HT-29 (cell line): ENCODE measurements at places on chromosomes 12 and 14. TPM values are rescaled to one million over a fixed set of nuclear protein-coding genes. Genes with fewer than 3 reads are reported as not detected.

RND1 gene
- total RNA-seq, result 8.7 and 9.8 TPM in 2 replicates

OVCH1 gene
- not detected in 2 replicates for total RNA-seq

SRP54 gene
- 23.3 and 26.1 TPM in 2 replicates for total RNA-seq

RHOJ gene
- total RNA-seq, result not detected in 2 replicates

LRRC43 gene
- total RNA-seq, result not detected in 2 replicates

KITLG gene
- 37.8 and 42.1 TPM in 2 replicates for total RNA-seq

GALNT6 gene
- total RNA-seq, result 6.1 and 16.3 TPM in 2 replicates

ACSS3 gene
- not detected in 2 replicates for total RNA-seq

NTF3 gene
- total RNA-seq, result not detected in 2 replicates

KRT80 gene
- total RNA-seq, result 24.7 and 27.0 TPM in 2 replicates
